ENCODE measurements at places on chromosomes 13 and 19.

- DNase-seq = no peak
Observed at GRCh38 chr13:31274390-31274789, 74.6 kb downstream of the B3GLCT start.

GRCh38 chr13:97515643-97516042, 81.7 kb downstream of the RAP2A start:
- no peak for DNase-seq

DNA sequence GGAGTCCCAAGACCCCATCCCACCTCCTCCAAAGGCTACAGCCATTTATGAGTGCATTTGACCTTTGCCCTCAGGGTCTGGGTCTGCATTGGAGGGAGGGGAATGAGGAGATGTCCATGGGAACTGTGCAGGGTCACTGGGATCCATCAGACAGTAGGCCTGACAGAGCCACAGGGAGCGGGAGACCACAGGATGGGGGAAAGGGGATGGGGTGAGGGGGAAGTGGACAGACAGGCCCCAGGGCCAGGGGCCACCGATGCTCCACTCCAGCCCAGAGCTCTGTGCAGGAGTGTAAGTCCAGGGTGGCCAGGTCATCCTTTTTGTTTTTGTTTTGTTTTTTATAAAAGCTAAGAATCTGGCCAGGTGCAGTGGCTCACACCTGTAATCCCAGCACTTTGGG, 82.5 kb downstream of the CHST8 start:
- no peak for DNase-seq

- DNase-seq = no peak
Observed at GRCh38 chr19:12494260-12494860, 9.7 kb upstream of the ZNF709 start.

GRCh38 chr19:39971380-39972035, 543 bp downstream of the PSMC4 start:
- DNase-seq = no peak

DNA sequence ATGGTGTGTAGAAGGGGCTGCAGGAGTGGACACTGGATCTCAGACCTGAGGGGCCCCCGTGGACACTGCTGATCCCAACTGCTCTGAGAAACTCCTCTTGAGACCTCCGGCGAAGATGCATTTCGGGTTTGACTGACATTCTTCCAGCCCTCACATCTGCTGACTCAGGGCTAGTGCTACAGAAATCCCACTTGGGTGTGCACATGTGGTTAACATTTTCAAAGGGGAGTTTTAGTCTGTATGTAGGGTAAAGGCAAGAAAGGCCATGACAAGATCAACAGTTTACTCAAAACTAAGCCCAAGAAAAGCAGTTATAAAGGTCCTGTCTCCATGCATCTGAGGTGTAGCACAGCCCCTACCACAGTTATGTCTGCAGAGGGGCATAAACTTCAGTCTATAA, 31.2 kb downstream of the DLEU7 start:
- no peak for DNase-seq

DNA sequence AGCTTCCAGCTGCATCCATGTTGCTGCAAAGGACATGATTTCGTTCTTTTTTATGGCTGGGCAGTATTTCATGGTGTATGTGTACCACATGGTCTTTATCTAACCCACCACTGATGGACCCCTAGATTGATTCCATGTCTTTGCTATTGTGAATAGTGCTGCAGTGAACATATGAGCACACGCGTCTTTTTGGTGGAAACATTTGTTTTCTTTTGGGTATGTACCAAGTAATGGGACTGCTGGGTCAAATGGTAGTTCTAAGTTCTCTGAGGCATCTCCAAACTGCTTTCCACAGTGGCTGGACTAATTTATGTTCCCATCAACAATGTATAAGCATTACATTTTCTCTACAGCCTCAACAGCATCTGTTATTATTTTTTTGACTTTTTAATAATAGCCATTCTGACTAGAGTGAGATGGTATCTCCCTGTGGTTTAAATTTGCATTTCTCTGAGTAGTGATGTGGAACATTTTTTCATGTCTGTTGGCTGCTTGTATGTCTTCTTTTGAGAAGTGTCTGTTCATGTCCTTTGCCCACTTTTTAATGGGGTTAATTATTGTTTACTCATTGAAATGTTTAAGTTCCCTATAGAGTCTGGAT, 6.8 kb upstream of the UBE2L5 start:
- DNase-seq = no peak

DNA sequence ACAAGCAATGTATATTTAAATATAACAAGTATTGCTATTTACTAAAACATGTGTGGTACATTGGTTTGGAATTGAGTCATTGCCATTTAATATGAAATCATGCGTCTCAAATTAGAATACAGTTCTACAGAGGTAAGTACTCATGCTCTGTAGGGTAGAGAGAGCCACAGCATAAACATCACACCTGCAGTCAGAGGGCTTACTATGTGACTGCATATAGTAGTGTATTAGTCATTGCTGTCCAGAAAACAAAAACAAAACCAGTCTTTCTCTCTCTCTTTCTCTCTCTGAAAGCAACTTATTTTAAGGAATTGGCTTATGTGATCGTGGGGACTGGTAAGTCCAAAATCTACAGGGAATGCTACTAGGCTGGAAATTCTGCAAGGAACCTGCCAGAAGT, 370.3 kb downstream of the GPC5 start:
- no peak for DNase-seq

- peak; percentile 12 for DNase-seq
Observed at GRCh38 chr19:57280962-57281400, 696 bp downstream of the ZNF460 start.

DNA sequence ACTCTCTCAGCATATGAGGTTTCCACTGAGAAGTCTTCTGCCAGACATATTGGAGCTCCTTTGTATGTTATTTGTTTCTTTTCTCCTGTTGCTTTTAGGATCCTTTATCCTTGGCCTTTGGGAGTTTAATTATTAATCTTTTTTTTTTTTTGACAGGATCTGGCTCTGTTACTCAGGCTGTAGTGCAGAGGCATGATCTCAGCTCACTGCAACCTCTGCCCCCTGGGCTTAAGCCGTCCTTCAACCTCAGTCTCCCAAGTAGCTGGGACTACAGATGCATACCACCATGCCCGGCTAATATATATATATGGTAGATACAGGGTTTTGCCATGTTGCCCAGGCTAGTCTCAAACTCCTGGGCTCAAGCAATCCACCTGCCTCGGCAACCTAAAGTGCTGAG, 6.6 kb upstream of the CYP4F3 start:
- DNase-seq = no peak

DNA sequence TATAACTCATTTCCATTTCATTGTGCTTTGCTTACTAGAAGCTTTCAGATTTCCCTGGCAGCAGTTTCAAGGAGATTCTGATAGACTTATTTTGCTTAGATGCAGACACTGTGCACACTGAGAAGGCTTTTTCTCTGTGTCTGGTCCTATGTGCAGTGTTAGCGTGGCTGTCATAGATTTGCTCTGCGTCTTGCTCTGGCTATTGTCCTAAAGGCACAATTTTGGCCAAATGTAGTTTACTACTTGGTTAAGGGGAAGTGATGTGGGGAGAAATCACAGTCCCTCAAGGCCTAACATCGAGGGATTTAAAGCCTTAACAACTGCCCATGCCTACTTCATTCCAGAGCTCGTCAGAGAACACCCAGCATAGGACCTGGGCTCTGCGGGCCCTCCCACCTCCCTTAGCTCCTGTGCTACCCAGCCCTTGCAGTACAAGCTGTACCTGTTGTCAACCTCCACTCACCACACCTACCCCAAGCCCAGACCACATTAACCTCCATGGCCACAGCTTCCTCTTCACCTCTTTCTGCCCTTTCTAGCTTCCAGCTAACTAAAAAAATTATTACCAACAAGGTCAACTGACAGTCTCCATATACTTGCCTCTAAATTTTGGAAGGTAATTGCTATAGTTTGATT, 38.9 kb upstream of the KATNAL1 start:
- DNase-seq = peak; percentile 41

DNA sequence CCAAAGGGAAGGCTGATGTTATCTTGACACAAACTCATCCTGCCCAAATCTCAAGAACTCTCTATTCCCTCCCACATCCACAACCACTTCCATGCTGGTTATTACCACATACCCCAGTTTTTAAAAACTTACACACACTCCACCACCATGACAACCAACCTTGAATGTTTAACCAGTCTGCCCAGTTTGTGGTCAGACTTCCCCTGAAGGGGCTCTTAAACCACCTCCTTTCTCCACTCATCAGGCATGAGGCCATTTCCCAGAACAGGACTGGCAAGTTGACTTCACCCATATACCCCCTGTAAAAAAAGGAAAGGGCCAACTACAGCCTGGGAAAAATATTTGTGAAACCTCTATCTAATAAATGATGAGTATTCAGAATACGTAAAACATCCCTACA, 12.4 kb upstream of the ZSCAN4 start:
- no peak for DNase-seq

GRCh38 chr13:37766502-37766901, 103.1 kb downstream of the TRPC4 start:
- DNase-seq = no peak

GRCh38 chr19:55146078-55146704, 2.8 kb downstream of the TNNT1 start:
- DNase-seq = no peak

- no peak for DNase-seq
Observed at GRCh38 chr19:6352381-6353165, 8.8 kb upstream of the CLPP start.

GRCh38 chr13:111469916-111470506, 149.6 kb downstream of the TEX29 start:
- no peak for DNase-seq

DNA sequence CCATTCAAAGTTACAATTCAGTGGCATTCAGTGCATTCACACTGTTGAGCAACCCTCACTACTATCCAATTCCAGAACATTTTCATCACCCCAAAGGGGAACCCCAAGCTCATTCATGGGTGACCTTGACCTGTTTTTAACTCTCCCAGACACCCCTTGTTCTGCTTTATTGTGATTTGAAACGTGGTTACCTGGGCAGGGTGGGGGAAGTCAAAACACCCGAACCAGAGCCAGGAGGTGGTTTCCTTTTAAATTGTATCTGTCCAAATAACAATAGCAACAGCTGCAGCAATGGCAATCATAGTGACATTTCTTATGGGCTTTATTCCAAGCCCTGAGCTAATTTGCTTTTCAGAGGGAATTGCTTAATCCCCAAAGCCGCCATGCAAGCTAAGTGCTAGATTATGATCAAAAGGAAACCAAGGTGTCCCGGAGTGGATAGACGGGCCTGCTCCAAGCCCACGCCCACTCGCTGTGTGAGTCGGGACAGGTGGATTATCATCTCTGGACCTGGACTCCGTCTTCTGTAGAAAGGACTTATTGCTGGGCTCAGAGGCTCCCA, 6.1 kb downstream of the PTGIR start:
- no peak for DNase-seq

DNA sequence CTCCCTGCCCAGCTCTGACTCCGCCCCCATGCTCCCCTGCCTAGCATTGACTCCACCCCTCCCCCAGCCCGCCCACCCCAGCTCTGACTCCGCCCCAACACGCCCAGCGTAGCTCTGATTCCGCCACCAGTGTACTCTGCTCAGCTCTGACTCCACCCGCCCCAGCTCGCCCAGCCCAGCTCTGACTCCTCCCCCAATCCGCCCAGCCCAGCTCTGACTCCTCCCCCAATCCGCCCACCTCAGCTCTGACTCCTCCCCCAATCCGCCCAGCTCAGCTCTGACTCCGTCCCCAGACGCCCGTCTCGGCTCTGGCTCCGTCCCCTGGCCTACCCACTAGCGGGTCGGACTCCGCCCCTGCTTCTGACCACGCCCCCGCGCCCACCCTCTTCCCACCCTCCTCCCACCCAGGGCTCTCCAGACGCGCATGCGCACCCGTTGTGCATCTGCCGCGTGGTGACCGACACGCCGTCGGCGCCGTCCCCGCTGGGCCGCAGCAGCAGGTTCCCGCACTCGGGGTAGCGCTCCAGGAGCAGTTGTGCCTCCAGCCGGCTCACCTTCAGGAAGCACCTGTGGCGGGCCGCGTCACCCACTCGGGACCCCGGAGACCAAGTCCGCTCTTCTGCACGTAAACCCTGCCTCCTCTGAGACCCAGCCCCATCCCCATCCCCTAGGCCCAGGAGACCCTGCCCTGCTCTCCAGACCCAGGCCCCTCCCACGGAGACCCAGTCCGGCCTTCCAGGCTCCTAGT, 10.2 kb downstream of the STAP2 start:
- DNase-seq = peak; percentile 96

DNA sequence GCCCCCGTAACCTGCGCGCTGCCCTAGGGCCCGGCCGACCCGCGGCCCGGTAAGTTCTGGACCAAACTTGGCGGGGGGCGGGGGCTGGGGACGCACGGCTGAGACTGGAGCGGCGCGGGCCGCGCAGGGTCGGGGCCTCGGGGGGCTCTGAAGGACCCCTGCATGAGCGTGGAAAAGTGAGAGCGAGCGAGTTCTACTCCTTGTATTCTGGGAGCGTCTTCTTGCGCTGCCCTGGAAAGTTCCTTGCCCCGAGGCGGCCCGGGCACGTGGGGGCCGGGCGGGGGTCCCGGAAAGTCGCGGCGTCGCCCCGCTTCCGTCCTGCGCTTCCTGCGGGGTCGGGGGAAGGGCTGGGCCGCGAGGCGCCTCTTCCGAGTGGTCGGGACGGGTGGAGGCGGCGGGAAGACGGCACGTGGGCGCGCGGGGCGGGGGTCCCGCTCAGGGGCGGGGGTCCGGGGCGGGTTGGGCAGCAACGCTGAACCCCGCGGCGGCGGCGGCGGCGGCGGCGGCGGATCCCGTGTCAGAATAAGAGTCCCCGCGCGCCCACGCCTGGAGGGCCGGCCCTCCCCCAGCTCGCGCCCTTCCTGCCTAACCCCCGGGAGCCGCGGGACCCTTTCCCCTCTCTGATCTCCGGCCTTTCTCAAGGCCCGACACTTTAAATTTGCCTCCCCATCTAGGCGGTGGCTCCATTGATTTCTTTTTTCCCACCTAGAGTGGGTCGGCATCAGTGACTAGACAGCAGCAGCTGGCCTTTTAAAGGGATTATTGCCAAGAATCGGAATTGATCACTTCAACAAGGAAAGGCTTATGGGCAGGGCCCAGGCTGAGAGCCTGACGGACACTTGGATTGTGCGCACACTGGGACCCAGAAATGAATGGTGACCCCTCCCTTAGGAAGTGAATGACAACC, 749 bp downstream of the GATAD2A start:
- DNase-seq = peak; percentile 47

DNA sequence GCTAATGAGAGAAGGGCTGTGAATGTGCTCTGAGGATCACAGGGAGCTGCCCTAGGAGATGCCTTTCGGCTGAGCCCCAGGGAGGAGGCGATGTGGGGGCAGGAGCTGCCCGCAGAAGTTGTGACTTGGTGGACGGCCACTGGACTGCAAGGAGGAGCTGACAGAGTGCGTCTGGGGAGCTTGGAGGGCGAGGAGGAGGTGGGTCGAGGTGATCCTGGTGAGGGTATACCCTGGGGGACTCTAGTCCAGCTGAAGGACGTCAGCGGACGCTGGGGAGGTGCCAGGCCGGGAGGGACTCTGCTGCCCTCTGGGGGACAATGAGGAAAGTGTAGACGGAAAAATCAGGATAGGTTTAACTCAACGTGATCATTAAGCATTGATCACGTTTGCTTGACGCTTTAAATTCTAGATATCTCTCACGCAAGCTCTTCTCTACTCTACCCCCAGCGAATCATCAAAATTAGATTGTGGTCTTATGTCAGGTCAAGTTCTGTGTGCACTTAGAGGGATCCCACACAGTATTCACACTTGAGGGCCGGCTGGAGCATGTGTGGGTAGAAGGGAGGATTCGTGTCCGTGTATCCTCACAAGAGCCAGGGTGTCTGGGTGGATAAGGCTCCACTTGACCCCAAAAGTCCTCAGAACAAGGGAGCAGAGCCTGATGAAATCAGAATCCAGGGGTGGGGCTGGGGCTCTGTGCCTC, 3.3 kb upstream of the CEACAM7 start:
- DNase-seq = peak; percentile 28

GRCh38 chr13:51746802-51747201, 57.2 kb downstream of the DHRS12 start:
- no peak for DNase-seq

- no peak for DNase-seq
Observed at GRCh38 chr13:37263871-37264270, 158.4 kb upstream of the CSNK1A1L start.

Data from activated CD4-positive, alpha-beta T cell treated with anti-CD3 and anti-CD28 coated beads for 4 hours (primary cell).